ENCODE measurements at places on chromosomes 12 and 14. TPM values are rescaled to one million over a fixed set of nuclear protein-coding genes. Genes with fewer than 3 reads are reported as not detected.

Gene WNT5B
- total RNA-seq = 0.52 TPM

DNA sequence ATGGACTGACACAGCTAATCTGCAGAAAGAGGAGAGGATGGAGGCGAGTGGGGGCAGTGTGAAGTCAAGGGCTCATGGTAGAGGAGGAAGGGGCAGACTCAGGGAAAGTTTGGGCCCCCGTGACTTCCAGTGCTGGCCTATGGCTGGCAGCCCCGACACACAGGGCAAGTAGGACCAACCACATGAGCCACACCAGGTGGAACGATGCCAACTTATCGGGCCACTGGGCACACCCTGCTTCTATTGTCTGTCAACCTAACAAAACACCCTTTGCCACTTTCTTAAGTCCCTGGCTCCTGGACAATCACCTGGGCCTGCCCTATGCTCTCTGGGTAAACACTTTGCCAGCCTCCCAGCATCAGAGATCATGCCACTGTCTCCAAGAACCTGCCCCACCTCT lies 65.2 kb upstream of the PSMC1 start:
- no peak for DNase-seq

Gene FAM181A
- total RNA-seq = not detected

DNA sequence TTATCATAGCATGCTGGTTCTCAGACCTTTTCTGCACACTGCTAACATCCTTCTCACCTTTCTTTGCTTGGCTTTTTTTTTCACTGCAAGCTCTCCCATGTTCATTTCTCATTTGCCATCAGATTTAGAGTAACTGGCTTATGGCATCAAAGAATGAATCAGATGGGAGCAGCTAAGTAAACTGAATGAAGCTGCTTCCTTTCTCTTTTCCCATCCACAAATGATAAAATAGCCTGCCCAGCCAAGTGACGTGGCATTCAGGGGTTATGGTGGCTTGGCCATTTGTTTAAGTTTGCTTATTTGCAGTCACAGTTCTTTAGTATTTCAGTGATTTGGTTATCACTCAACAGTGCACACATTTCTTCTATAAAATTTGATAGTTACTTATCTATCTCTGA lies 708.6 kb downstream of the DIO2 start:
- no peak for DNase-seq

Gene C12orf56
- not detected for total RNA-seq

Gene TBC1D30
- total RNA-seq = 24.1 TPM
